Activated naive CD4-positive, alpha-beta T cell treated with anti-CD3 and anti-CD28 coated beads for 36 hours (primary cell): ENCODE measurements at places on chromosomes 5 and 9. TPM values are rescaled to one million over a fixed set of nuclear protein-coding genes. Genes with fewer than 3 reads are reported as not detected.

Gene GARNL3
- 1.2 TPM for total RNA-seq

Gene DDX46
- total RNA-seq = 47.3 TPM

DNA sequence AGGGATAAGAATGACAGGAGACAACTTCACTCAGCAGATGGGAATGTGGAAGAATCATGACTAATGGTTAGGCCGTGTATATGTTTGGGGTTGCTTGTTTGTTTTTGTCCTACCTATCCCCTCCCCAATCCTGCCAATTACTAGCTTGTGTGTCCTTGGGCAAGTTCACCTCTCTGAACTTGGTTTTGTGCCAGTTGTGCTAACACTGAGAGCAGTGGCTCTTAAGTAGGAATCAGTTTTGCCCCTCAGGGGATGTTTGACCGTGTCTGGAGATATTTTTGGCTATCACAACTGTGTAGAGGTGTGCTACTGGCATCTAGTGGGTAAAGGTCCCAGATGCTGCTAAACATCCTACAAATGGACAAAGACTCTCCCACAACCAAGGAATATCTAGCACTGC is 287.0 kb downstream of the DMRT2 start:
- DNase-seq = no peak

GRCh38 chr5:136066661-136067271 is 38.0 kb downstream of the TGFBI start:
- DNase-seq = no peak

Gene ENTREP1
- total RNA-seq = not detected

- DNase-seq = peak; percentile 22
Measured at GRCh38 chr5:176818391-176819098, 8.2 kb downstream of the UNC5A start.

Gene MTRR
- 34.0 TPM for total RNA-seq

DNA sequence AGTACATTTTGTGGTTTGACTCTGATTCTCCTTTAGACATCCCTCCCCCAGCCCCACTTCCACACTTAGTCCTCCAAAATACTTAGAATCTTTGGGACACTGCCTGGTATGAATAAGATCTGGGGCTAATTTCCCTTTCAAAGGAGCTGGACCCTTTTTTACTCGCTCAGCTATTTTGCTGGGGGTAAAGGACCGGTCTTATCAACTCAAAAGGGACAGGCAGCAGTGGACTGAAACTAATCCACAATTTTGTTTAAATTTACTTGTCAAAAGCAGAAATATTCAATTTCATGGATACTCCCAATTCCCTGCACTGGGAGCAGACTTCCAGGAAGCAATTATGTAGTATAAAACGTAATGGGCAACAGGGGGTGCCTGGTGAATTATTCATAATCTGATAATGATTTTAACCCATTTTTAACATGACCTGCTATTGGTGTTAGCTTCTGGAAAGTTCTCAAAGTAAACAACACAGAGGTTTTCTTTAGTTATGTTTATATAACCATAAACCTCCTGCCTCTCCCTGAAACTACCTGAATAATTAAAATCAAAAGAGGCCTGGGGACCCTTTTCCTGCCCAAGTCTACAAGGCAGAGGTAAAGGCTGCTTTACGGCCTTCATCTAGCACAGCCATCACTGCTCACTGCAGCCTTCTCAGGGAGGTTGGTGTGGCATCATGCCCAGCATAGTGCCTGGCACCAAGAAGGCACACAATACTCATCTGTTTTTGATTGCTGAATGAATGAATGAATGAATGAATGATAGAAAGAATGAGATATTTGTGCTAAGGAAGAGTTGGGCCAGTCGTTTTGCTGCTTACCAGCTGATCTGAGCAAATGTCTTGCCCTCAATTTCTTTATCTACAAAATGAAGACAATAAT is 44.2 kb upstream of the GNPDA1 start:
- DNase-seq = no peak

Gene AP3B1
- total RNA-seq = 29.9 TPM

DNA sequence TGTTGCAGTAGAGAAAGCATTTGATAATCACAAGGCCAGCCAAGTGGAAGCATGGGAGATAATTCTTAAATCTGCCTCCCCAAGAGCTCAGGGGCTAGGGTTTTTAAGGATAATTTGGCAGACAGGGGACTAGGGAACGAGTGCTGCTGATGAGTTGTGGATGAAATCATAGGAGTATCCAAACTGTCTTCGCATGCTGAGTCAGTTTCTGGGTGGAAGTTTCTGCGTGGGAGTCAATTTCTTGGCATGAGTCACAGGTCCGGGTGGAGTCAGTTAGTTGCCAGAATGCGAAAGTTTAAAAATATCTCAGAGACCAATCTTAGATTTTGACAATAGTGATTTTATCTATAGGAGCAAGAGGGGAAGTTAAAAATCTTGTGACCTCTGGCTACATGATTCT is 112.6 kb downstream of the TMC1 start:
- DNase-seq = peak; percentile 9

- DNase-seq = peak; percentile 50
Measured at GRCh38 chr5:14144586-14145434, 1.7 kb downstream of the TRIO start.

DNA sequence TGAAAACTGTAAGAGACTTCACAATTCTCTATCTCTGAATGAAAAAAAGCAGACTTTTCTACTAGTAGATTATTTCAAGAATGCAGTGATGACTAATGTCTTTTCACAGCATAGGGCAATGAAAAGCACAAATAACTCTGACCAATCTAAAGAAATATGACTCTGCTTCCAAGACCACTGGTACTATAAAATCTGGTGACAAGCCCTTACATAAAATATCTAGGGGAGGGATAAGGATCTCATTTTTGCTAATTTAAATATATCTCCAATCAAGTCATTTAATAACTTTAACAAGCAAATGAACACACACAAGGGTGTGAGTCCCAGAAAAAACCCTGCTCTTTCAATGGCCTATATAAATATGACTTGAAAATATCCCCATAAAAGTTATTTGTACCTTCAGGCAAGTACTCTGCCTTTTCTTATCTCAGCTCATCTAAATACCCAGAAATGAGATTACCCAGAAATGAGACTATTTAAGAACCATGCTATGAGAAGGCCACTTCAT is 105.2 kb downstream of the GNAQ start:
- DNase-seq = no peak

GRCh38 chr5:153584126-153584959 is 93.9 kb downstream of the GRIA1 start:
- DNase-seq = no peak

Gene GNG10
- 20.6 TPM for total RNA-seq
